GM04504 (cell line): ENCODE measurements at places on chromosomes 7 and 10.

GRCh38 chr7:10560497-10560896 is 413.2 kb upstream of the PHF14 start:
- DNase-seq: no peak

DNA sequence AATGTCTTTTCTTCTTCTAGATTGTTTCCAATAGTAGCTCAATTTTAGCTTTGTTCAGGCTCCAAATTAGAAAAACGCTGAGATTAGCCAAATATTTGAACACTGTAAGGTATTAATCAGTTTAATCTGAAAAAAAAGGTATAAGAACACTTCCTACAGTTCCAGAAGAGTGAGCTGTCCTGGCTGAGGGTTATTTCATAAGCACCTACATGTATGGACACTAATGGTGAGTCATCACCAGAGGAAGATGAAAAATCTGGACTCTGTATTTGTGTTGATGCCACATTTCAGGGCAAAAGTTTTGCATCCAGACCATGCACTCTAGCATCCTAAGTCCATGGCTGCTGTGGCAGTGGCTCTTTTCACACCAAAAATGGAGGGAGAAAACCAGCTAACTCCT is 189.5 kb downstream of the ANKRD30A start:
- no peak for DNase-seq

GRCh38 chr7:3064067-3064466 is 20.4 kb upstream of the CARD11 start:
- DNase-seq: no peak

GRCh38 chr7:17121671-17122070 is 176.8 kb upstream of the AHR start:
- DNase-seq: no peak

DNA sequence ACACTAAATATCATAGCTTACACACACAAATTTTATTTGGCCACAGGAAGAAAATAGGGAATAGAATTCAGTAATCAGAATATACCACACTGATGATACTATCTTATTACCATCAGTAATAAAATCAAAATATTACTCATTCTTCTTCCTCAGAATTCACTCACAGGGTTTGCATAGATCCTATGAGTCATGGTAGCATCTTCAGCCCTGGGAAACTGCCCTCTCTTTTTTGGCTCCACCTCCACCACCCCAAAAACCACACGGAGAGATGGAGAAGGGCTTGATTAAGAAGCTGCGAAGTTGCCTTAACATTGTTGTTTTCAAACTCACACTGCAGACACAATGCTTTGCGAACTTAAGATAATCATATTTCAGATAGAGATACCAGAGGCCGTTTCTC is 154.1 kb upstream of the AHR start:
- peak; percentile 52 for DNase-seq

DNA sequence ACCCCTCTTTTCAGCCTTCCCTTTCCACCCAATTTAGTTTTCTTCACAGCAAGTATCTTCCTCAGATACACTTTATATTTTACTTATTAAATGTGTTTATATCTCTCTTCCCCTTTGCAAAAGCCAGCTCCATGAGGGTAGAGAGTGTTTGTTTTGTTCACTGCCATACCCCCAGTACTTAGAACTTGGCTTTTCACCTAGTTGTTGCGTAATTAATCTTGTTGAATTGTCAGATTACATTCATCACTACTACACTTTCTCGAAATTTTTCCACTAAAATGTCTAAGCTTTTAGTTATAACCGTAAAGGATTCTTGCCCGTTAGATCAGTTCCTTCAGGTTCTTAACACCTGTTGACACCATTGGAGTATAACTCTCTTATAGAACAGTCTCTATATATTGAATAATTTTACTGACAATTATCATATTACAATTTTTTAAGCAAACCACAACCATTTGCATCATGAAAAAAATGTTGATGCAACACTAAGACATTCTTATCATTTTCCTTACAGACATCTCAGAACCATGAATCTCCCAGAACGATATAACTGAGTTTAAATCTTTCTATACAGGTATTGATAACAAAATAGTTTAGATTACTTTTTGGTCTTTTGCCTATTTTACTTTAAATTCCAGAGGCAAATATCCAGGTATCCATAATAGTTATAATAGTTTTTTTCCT is 29.9 kb downstream of the VWDE start:
- DNase-seq: no peak

DNA sequence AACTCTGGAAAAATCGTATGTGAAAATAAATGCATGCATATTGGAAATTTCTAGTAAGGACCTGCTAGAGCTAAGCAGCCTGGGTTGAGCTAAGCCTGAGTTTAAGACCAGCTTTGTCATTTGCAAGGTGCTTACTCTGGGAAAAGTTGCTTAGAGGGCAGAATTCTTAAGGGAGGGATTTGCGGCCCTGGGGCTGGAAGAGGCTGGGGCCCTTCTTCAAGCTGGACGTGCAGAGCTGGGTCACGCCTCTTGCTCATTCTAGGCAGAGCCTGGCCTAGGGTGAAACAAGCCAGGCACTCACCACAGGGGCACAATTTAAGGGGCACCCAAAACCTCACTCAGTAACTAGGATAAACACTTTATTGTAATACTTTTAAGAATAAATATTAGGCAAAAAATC is 137.2 kb downstream of the ARHGAP22 start:
- DNase-seq: no peak

- no peak for DNase-seq
These were observed 2.5 kb downstream of the UFSP1 start for GRCh38 chr7:100886936-100887515.

- DNase-seq: no peak
These were observed 9.0 kb downstream of the IQCE start for GRCh38 chr7:2567679-2568278.

DNA sequence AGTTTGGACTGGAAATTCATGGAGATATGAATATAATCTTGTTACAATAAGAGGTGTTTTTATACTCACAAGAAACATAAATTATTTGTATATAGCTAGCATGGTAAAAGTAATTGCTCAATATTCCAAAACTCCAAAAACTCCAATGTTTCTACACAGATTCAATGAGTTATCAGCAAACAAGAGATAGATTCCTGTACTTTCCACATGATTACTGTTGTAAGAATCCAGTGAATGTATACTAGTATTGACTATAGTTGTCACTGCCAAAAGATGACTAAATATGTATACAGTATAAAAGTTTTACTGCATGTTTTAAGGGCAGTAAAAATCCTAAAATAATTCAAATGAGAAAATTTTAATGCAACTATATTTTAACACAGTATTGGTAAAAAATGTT is 10.7 kb downstream of the ATOH7 start:
- no peak for DNase-seq

DNA sequence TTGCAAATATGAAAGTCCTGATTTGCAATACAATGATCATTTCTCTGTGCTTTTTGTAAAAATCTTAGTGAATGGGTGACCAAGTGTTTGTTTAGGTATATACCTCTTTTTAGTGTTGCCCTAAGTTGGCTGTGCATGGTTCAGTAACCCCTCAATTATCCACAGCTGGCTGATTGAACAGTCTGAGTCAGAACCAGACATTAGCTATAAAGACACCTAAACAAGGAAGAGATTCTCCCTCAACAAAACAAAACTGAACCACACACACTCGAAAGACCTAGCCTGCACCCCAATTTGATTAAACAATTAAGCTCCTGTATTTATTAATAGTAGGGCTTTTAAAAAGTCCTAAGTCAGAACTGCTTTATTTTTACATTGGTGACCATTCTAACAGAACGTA is 2.8 kb downstream of the RSBN1L start:
- no peak for DNase-seq

DNA sequence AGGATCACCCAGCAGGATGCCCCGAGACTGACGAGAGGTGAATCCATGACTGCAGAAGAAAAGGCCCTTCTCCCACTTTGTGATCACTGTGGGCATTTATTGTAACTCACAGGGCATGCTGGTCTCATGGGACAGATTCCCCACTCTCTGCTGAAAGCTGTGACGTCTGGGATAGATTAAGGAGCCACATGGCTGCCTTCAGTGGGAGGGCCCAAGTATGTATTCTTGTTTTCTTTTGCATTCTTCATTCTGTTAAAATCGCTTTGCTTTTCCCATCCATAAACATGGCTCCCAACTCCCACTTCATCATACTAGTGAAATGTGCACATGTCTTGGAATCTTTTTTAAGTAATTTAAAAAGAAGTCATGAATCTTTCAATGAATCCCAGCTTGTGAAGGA is 67.2 kb downstream of the FAM107B start:
- no peak for DNase-seq

GRCh38 chr10:88077977-88078376 is 214.6 kb downstream of the PTEN start:
- DNase-seq: no peak

DNA sequence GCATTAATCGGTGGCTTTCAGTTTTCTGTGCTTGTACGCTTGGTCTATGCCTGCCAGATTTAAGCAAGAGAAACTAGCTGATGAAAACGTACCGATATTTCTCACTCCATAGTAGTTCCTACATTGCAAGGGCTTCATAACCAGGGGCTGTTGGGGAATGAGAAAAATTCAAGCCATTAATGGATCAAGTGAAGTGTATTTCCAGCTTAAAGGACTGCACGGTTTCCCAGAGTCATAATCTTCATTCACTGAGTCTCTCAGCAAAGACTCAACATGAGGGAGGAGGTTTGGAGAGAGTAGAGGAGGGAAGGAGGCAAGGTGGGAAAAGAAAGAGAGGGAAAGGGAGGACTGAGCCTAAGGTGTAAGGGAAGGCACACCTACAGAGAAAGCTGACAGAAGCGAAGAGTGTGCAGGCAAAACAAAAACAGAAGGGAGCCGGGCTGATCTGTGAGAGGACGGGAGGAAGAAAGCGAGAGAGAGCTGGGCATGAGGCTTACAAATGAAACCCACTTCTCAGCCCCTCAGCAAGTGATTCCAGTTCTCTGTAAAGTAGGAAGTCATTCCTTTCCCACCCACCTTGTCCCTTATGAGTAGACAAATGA is 625 bp downstream of the GIMAP2 start:
- no peak for DNase-seq

DNA sequence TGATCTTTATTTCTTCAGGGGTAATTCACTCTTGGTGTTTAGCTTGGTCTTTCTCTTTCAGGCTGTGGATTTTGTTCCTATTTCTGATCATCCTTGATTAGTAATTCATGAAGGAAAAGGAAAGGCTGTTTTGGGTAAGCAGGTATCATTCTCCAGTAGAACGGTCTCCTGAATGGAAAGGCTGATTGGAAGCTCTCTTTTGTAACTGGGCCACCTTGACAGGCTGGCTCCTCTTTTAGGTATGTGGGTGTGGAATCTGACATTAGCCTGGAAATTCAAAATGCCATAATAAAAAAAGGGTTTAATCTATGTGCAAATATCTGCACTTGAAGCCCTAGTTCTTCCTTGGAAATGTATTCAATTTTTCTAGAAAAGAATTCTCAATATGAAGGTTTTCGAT is 18.9 kb downstream of the TAS2R39 start:
- no peak for DNase-seq

GRCh38 chr10:6124666-6125065 is 35.8 kb downstream of the RBM17 start:
- no peak for DNase-seq

GRCh38 chr10:78512205-78512550 is 478.5 kb downstream of the RPS24 start:
- no peak for DNase-seq

- DNase-seq: no peak
These were observed 407 bp downstream of the ELN start for GRCh38 chr7:74028321-74028838.

DNA sequence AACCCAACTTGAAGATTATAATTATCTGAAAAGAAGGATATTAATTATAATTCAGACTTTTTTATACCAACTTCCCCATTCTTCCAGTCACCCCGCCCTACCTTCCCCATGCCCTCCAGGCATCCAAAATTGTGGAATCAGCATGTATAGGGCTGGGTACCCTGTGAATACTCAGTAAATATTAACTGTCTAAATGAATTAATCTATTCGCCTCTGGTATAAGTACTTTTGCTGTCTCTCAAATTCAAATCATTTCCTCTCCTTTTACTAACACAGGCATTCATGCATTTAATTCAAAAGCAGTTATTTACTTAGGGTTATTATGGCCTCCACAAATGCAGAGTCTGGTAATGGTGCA is 26.5 kb upstream of the GOT1 start:
- DNase-seq: no peak
